CD4-positive, alpha-beta T cell (primary cell): ENCODE measurements at places on chromosomes 6 and 20.

DNA sequence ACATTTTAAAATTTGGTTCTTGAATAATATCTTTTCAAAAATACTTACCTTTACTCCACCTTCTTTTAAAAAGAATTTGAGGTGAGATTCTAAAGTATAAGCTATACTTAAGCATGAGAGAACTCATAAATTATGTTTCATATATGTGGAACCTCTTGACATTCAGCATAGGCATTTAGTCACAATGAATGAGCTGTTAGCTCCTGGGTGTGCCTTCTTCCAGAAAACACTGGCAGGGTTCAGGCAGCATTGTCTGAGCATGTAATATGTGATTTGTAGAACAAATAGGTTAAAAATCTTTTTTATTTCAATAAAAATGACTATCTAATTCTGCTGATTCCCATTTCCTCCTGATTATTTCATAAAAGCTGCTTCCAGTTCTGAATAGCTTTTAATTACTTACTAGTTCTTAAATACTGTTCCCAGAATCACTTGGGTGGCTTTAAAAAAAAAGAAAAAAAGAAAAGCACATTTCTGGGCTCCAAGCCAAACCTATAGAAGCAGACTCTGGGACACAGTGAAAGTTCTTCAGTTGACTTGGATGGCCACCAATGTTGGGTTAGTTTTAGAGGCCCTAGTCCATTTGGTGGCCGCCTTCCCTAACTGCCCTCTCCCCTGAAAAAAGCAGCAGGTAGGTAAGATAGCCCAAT is 20.2 kb downstream of the RNF8 start:
- DNase-seq, result no peak

GRCh38 chr20:48822879-48823385 is 4.9 kb downstream of the PREX1 start:
- DNase-seq, result no peak

DNA sequence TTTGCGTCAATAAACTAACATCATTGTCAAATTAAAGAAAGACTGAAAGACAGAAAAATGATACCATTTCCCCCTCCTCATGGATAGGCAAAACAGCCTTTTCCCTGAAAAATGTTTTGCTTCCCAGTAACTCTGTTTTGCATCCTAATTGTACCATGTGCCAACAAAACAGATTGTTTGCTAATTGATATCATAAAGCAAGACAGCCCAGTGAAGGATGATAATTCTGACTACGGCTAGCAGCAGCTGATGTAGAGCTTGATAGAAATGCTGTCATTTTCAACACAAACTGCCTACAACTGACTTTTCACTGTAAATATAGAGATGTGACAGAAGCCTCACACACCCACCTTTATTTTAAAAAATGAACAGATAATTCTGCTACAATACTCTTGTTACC is 1061.6 kb downstream of the HACE1 start:
- no peak for DNase-seq

DNA sequence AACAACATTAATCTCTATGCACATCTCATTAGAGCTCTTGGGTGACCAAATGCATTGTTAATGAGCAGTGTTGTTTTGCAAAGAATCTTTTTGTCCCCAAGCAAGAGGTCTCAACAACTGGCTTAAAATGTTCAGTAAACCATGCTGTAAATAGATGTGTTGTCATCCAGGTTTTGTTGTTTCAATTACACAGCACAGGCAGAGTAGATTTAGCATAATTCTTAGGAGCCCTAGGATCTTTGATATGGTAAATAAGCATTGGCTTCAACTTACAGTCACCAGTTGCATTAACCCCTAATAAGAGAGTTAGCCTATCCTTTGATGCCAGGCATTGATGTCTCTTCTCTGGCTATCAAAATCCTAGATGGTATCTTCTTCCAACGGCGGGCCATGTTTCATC is 23.3 kb downstream of the NUP153 start:
- no peak for DNase-seq

DNA sequence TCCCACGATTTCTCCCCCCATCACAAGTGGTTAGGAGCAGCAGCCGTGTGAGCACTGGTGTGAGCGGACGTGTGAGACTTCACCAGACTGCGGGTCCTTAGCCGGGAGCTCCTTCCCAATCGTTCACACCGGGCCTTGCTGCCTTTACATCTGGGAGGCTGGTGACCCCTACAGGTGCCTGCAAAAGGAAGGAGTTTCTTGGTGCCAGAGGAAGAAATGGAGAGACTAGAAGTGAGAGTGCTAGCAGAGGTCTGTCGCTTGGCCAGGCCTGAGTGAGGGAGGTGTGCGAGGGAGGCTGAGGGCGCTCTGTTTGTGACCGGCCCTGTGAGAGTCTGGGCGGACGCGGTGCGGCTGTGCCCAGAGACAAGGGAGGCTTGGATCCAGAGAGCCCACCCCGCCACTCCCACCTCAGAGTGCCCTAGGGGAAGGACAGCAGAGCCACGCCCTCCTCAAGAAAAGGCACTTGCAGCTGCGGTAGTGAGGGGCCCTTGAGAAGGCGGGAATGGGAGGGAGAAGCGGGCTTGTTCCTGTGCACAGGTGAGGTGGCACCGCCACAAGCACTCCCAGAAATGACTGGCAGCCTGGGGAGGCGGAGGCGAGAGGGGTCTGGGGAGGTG is 10.0 kb upstream of the ARMC2 start:
- DNase-seq, result no peak

DNA sequence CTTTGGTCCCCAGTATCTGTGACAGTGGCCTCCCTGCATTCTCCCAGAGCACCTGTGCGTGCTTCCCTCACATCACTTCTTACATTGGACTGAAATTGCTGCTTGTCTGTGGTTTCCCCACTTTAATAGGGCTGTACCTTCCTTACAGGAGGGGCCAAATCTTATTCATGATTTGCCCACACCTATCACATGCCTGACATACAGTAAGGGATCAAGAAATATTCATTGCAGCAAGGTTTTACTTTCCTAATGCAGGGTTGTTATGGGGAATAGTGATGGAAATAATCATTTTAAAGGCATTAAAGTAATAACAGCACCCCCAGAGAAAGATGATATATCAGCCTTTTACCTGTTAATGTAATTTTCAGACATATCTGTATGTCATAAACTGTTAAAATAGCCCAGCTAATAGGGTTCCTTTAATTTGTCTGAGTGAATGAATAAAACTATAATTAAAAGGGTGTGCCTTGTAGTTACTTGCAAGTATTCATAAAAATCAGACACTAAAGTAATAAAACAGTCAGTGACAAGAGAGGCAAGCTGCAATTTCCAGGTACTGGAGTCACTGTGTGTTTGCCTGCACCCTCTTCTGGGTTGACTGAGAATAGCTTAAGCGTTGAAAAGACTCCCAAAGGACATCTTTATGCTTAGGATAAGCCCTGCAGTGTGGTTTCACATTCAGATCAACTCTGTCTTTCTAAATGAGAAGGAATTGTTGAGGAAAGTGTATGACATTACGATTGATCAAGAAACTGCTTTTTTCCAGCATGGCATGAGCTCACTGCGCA is 182.7 kb downstream of the PHACTR1 start:
- DNase-seq, result no peak

GRCh38 chr20:63366390-63367365 is 5.5 kb upstream of the CHRNA4 start:
- DNase-seq, result no peak

GRCh38 chr20:39605908-39606307 is 643.8 kb downstream of the DHX35 start:
- DNase-seq, result no peak

GRCh38 chr20:62120990-62121775 is 1.1 kb upstream of the LSM14B start:
- DNase-seq, result no peak

DNA sequence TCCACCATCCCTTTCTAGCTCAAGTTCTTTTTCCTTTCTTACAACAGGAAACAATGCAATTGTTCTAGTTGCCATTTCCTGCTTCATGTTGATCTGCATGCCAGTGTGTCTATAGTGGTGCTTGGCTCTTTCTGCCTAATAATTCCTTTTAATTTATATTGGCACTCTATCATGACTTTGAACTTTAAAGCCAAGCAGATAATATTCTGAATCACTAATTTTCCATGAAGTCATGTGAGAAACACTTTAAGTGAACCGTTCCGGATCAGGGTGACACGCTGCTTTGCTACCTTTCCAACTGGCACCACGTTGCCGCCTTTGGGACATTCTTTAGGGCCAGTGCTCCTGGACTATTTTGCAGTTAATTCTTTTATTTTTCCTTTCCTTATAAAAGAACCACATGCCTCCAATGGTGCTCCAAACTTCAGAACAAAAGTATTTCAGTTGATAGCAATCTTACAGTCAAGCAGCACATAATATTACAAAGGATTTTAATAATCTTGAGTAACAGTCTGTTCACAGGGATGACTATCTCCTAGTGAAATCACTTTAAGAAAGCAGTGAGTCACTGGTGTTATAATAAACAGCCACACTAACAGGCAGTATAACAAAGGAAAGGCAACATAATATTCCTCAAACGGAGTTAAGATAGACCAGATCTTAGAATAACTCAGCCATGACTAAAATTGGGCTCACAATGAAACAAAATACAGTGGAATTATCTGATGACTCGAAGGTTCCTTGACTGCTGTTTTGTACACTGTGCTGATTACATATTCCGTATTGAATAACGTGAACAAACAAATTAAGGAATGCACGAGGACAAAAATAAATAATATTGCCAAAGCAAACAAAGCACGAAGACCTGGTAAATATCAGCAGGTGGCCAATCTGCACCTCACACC is 19.0 kb upstream of the BLOC1S5 start:
- no peak for DNase-seq

GRCh38 chr20:8357703-8358102 is 225.6 kb downstream of the PLCB1 start:
- no peak for DNase-seq

DNA sequence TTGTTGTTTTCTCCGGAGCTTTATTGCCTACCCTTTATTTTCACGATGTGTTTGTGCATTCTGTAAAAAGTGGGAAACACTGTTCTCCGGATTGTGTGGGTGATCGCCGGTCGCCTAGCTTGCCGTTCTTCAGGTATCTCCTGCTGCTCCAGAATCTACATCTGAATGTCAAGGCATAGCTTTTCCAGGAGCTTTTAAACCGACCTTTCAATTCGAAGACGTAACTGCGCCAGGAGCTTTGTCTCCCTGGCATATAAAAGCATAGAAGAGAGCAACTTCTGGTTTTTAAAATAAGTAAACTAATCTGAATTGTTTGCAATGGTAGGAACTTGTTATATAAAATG is 96.0 kb downstream of the HFE start:
- no peak for DNase-seq
